ENCODE measurements at places on chromosomes 7 and 10.

- no peak for DNase-seq
These were observed 10.6 kb upstream of the PRTFDC1 start for GRCh38 chr10:24962995-24963394.

DNA sequence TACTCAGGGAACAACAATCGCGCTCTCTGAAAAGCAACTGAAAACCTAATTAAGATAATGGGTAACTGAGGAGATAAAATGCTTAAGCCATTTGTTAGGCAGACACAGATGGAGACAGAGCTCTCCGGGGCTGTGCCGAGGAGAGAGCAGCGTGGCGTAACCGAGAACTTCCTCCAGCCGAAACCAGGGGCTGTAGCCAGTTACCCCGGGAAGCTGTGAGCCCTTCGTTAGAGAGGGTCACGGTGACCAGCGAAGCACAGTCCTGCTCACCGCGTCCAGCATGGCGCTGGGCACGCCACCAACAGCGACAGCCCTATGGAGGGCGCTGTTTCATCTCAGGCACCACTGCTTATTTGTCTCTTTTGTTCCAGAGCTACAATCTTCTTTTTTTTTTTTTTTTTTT lies 16.1 kb downstream of the PAPOLB start:
- DNase-seq, result no peak

DNA sequence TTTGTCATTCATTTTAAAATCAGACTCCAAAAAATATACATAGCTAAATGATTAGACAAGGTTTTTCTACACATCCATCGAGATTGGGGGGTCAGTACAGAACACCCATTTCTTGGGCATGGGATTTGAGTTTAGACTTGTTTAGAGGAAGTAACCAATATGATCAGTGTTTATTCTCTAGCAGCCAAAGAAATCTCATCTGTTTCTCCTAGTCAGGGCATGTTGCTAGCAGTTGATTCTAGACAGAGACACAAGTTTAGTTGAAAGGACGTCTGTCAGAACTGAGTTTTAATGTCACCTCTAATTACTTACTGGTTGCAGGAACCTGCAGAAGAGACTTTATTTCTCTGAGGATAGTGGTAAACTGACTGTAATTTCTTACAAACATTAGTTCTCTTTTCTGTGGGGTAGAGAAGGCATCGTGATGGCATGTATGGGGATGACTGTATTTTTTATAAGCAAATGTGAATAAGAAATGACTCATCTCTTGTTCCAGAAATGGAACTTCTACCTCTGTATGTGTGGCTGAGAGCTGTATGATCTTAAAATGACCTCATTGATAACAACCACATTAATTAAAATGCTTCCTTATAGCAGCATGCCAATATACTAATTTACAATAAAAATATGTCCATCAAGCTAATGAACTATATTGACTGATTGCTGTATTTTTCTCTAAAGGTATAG lies 30.6 kb upstream of the RHOBTB1 start:
- DNase-seq, result no peak

DNA sequence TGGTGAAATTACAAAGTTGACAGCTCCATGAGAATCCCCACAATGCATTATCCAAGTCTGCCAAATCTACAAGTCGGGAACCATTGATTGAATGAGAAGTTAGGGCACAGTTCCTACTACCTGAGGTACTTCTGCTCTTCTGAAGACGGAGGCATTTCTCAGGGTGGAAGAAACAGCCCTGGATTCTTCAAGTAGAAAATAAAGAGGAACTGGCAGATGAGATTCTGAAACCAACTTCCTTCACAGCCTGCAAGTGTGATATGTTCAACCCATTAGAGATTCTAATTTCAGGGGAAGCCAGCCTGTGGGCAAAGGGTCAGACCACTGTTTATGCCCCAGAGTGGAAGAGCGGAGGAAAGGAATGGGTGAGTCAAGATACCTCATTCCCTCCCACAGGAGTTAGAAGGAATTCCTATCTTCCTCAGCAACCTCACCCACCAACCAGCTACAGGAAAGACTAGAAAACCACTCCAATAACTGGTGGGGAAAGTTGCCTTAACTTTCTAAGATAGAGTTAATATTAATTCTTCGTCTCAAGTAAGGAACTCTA lies 50.5 kb upstream of the BMPER start:
- no peak for DNase-seq

GRCh38 chr10:71128311-71128980 lies 83.9 kb upstream of the UNC5B start:
- no peak for DNase-seq

Data from activated naive CD4-positive, alpha-beta T cell treated with anti-CD3 and anti-CD28 coated beads, Interleukin-2, amount 50 U/mL, for 16 hours (primary cell).